ENCODE measurements at places on chromosomes 16 and 17.
A peak's percentile ranks its signal among the peaks of the same experiment; 100 is the strongest.

DNA sequence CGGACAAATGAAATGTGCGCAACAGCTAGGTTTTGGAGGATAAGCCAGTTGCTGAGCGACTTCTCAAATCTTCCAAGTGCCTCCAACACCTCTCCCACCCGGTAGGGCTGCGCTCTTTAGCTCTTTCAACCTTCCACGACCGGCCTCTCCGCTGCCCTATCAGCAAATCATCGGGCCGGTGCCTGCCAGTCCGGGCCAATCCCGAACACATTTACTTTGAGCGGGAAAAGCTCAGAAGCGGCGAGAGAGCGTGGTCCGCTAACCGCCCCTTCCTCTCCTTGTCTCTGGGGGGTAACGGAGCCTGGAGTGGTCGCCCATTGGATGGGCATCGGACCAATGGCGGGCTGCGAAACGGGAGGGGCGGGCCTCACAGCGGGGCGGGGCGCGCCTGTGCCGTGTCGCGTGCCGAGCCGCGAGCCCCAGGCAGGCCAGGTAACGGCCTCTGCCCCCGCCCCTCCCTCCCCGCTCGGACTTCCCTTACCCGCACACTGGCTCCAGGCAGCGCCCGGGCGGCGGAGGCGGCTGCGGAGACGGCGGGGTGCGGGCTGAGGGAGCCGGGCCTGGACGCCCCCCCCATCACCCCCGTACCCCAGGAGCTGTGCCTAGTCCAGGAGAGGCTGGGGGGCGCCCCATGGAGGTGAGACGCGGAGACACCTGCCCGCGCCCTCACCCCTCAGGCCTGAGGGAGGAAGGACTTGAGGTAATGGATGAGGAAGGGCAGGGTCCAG, at the start of gene MEIOC:
TSS of gene MEIOC (plus strand) at position 486 of the 728 bp plus-strand sequence. CDS start at position 632, 146 bp downstream.
- DNase-seq, result peak; percentile 18

DNA sequence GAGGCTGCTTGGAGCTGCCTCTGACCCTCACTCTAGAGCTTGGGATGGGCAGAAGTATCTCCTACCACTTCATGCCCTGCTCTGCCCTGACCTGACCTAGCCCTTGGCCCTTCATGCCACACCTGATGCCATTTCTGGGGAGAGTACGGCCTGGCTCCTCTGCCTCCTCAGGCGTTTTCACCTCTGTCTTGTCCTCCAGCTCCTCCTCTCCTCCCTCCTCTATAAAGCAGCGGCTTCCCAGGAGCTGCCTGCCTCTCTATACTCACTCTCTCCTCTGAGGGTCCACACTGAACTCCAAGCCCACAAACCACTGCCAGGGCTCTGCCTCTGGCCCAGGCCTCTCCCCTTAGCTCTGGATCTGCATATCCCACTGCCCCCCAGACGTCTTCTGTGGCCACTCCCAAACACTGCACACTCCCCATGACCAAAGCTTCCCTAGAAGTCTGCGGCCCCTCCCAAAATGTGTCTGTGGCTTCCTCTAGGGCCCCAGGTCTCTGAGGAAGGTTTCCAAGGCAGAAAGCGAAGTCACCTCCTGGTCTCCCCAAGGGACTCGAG, 52.6 kb downstream of the PITPNM3 start:
- no peak for DNase-seq

- DNase-seq, result no peak
Observed at GRCh38 chr17:59425085-59425931, 93.9 kb downstream of the YPEL2 start.

- DNase-seq, result no peak
Observed at GRCh38 chr17:15741624-15742023, 9.5 kb downstream of the TBC1D26 start.

DNA sequence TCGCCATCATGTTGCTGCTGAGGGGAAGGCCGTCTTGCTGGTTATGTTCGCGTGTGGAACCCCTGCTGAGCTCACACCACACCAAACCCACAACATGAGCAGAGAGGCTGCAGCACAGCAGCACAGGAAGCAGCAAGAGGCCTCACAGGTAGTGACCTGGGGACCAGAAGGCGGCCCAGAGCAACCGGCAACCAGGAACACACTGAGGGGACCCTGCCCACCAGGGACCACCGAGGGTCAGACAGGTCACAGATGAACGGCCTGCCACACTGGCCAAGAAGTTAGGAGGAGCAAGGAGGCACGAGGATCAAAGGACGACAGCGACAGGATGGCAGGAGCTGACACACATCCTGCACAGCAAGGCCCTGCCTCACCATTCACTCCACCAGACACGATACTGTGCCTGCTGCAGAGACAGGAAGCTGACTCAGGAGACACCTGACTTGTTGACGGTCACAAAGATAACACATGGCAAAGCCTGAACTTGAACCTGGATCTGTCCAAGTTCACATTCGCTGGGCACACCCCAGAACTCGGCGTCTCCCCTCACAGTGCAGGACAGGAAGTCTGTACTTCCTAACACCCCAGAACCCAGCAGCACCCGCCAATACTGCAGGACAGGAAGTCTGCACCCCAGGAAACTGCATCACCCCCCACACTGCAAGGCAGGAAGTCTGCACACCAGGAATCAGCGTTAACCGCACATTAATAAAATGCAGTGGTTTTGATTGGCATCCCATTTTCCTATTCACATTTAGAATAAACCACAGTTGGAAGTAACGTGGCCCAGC, 98.5 kb downstream of the ZNF778 start:
- DNase-seq, result peak; percentile 51

DNA sequence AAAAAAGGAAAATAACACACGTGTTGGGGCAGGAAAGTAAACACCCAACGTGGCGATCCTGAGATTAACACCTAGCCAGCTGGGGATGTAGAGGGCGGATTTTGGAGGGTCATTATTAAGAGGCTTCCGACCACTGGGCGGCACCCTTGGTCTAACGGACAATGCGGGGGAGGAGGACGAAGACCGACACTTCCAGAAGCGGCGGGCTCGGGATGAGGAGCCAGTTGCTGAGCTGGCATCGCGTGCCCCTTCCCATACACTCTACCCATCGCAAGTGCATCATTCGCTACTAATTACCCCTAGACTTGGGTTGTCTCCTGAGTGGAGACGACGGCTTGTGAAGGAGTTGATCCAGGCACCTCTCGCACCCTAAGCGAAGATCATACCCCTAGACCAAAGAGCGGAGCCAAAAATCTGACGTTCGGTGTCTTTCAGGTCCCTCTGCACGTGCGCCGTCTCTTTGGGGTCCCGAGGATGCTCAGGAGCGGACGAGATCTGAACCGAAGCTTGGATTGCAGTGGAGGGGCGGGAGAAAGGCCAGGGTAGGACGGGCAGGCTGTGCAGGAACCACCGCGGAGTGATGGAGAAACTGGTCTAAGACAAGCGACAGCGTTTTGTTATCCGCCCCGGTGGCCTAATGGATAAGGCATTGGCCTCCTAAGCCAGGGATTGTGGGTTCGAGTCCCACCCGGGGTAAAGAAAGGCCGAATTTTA, 17.6 kb downstream of the ZNF213 start:
- peak; percentile 78 for DNase-seq

Measured in small intestine (tissue), 16 donors.